ENCODE measurements at places on chromosomes 1 and 21.

DNA sequence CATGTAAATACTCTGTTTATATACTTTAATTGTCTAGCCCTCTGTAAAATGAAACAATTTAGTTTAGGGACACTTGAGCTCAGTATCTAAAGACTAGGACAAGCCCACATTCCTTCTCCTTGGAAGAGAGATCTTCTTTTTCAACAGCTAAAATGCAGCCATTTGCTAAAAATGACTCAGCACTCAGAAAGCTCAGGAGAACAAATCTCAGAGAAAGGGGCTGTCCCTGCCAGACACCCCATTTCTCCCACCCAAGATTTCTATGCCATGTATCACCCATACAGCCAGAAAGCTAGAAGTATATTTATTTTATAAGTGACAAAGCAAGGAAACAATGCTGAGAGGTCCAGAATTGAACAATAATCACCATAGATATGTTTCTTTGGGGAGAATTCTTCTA, 23.2 kb upstream of the PRDX6 start:
- no peaks in the 10 kb centered on the region for H3K27me3 ChIP-seq
- no peak overlapping the region for H3K4me3 ChIP-seq
- no peak overlapping the region for H3K27ac ChIP-seq
- H3K36me3 ChIP-seq = peaks cover 17% of the 10 kb centered on the region
- H3K4me1 ChIP-seq = no peaks in the 10 kb centered on the region

- H3K27ac ChIP-seq = no peak overlapping the region
- DNase-seq = no peak
- peaks cover 3% of the 10 kb centered on the region for H3K27me3 ChIP-seq
- no peak overlapping the region for H3K4me3 ChIP-seq
These were observed 147.4 kb downstream of the OLFM3 start for GRCh38 chr1:101849356-101849755.

GRCh38 chr1:241638099-241638682, 2.0 kb downstream of the CHML start:
- H3K4me3 ChIP-seq = peak overlapping the region; percentile 86
- H3K36me3 ChIP-seq = peaks cover 53% of the 10 kb centered on the region
- DNase-seq = no peak
- H3K27me3 ChIP-seq = no peaks in the 10 kb centered on the region

DNA sequence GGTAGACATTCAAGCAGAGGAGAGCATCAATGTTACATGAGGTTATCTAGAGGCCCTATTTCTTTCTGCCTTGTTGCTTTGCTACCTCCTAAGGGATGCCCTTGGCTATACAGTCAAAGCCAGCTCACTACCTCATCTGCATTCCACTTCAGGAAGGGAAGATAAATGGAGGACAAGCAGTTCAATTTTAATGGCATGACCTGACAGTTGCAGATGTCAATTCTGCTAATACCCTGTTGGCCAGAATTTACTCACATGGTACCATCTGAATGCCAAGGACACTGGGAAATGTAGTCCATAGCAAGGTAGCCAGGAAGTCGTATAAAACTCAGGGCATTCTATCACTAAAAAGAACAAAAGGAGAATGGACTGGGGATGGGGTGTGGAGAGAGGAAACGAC, 31.5 kb downstream of the PALMD start:
- DNase-seq = no peak
- peaks cover 7% of the 10 kb centered on the region for H3K27me3 ChIP-seq
- H3K27ac ChIP-seq = no peak overlapping the region
- H3K36me3 ChIP-seq = no peaks in the 10 kb centered on the region
- no peak overlapping the region for H3K4me3 ChIP-seq

GRCh38 chr1:211965108-211965805, 70.1 kb downstream of the INTS7 start:
- peaks cover 7% of the 10 kb centered on the region for H3K27me3 ChIP-seq
- no peak overlapping the region for H3K4me3 ChIP-seq
- no peaks in the 10 kb centered on the region for H3K4me1 ChIP-seq
- no peak for DNase-seq
- H3K36me3 ChIP-seq = peaks cover 87% of the 10 kb centered on the region
- no peak overlapping the region for H3K27ac ChIP-seq

DNA sequence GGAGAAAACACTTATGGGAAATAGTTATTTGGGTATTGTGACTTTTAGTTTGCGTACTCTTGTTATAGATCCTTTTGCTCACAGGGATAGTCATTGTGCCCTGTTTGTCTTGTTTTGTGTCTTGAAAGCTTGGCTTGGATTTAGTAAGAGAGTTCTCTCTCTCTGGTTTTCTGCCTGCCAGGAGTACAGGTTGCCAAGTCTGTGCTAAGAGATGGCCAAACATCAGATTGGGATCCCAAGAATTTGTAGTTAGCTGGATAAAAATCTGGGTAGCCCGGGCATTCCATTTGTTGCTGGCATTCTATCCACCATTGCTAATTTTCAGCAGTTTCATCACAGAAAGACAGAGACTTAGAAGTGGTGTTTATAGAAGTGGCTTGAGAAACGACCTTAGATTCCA, 222.2 kb downstream of the NRIP1 start:
- H3K27ac ChIP-seq = no peak overlapping the region
- H3K4me1 ChIP-seq = peaks cover 28% of the 10 kb centered on the region
- peaks cover 38% of the 10 kb centered on the region for H3K36me3 ChIP-seq

GRCh38 chr1:227299688-227300087, 18.6 kb downstream of the CDC42BPA start:
- DNase-seq = no peak
- no peaks in the 10 kb centered on the region for H3K27me3 ChIP-seq
- no peaks in the 10 kb centered on the region for H3K4me1 ChIP-seq
- H3K4me3 ChIP-seq = no peak overlapping the region
- H3K36me3 ChIP-seq = peaks cover 19% of the 10 kb centered on the region
- no peak overlapping the region for H3K27ac ChIP-seq

DNA sequence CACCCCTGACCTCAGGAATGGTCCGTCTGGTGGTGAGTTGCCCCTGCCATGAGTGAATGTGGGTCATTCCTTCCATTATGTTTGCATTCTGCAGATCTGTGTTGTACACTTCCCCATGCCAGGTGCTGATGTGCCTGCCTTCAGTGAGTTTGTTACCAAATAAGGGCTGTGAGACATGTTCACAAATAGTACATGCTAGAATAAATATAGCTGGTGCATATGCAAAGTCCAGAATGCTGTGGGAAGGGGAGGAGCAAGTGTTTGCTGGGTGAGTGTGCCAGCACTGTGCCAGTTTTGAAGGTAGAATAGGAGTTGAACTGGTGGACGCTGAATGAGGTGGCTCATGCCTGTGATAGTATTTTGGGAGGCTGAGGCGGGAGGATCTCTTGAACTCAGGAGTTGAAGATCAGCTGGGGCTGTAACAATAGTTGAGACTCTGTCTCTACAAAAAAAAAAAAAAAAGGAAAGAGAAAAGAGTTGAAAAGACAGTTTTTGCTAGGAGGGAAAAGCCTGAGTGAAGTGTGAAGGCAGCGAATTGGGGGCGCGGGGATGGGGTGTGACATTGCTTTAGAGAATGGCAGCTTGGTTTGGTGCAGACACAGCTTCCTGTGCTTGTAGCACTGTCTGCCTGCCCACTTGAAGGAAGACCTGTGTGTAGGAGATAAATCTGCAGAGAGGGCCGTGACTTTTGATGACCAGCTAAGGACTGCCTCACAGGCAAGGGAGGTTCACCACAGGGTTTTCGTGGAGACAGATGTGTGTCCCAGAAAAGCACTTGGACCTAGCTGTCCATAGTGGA, 61.1 kb downstream of the LGR6 start:
- H3K4me1 ChIP-seq = no peaks in the 10 kb centered on the region
- H3K36me3 ChIP-seq = no peaks in the 10 kb centered on the region
- no peak for DNase-seq
- peaks cover 9% of the 10 kb centered on the region for H3K27me3 ChIP-seq

- no peak overlapping the region for H3K4me3 ChIP-seq
- no peak for DNase-seq
- no peak overlapping the region for H3K27ac ChIP-seq
- H3K4me1 ChIP-seq = peaks cover 35% of the 10 kb centered on the region
These were observed 320.8 kb upstream of the USP24 start for GRCh38 chr1:55535724-55536544.

GRCh38 chr1:15110867-15111230, 42.7 kb upstream of the TMEM51 start:
- peaks cover 12% of the 10 kb centered on the region for H3K27me3 ChIP-seq
- peaks cover 24% of the 10 kb centered on the region for H3K4me1 ChIP-seq
- no peak for DNase-seq
- H3K27ac ChIP-seq = no peak overlapping the region
- H3K4me3 ChIP-seq = no peak overlapping the region
- no peaks in the 10 kb centered on the region for H3K36me3 ChIP-seq

- no peak for DNase-seq
- H3K27me3 ChIP-seq = no peaks in the 10 kb centered on the region
- H3K27ac ChIP-seq = no peak within 1 kb of the TSS
- peaks cover 51% of the 10 kb centered on the region for H3K4me1 ChIP-seq
These were observed at the start of gene MTMR11 for GRCh38 chr1:149936170-149936991. MTMR11 (minus strand) TSS chr1:149936879; CDS start chr1:149936647, 232 bp downstream.

- H3K4me3 ChIP-seq = no peak overlapping the region
- no peak overlapping the region for H3K27ac ChIP-seq
- peaks cover 62% of the 10 kb centered on the region for H3K27me3 ChIP-seq
These were observed 158.4 kb downstream of the CASZ1 start for GRCh38 chr1:10637834-10638558.

- H3K27ac ChIP-seq = peak overlapping the region; percentile 48
- H3K36me3 ChIP-seq = no peaks in the 10 kb centered on the region
- H3K27me3 ChIP-seq = peaks cover 22% of the 10 kb centered on the region
- H3K4me1 ChIP-seq = peaks cover 54% of the 10 kb centered on the region
These were observed 22.1 kb downstream of the ACOT11 start for GRCh38 chr1:54570161-54570560.

DNA sequence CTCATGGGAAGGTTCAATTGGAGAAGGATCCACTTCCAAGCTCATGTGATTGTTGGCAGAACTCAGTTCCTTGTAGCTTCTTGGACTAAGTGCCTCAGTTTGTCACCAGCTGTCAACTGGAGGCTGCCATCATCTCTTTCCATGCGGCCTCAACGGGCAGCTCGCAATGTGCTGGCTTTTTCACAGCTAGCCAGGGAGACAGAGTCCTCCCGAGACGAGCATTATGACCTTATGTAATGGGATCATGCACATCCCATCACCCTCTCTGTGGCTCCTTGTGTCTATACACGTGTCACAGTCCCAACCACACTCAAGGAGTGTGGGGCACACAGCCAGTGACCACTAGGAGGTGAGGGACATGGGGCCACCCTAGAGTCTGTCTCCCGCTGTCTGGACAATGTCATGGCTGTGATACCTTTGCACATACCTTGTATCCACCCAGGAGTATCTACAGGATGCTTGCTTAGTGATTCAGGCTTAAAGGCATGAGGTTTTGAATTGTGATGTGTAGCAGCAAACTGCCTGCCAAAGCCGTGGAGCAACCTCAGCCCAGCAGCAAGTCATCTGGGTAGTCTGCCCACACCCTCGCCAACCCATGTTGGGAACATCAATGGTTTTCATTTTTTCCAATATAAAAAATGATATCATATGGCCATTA, 3.9 kb upstream of the KRTAP10-6 start:
- peaks cover 5% of the 10 kb centered on the region for H3K27me3 ChIP-seq
- no peak overlapping the region for H3K4me3 ChIP-seq
- H3K4me1 ChIP-seq = peaks cover 54% of the 10 kb centered on the region
- no peak for DNase-seq
- H3K27ac ChIP-seq = no peak overlapping the region
- H3K36me3 ChIP-seq = peaks cover 12% of the 10 kb centered on the region

- no peak overlapping the region for H3K27ac ChIP-seq
- DNase-seq = peak; percentile 70
- no peaks in the 10 kb centered on the region for H3K36me3 ChIP-seq
- peaks cover 4% of the 10 kb centered on the region for H3K4me1 ChIP-seq
- H3K27me3 ChIP-seq = peaks cover 5% of the 10 kb centered on the region
- no peak overlapping the region for H3K4me3 ChIP-seq
These were observed 179.2 kb downstream of the ATG4C start for GRCh38 chr1:62962901-62963776.

Data from nephron progenitor cell (in vitro differentiated cells).